ENCODE measurements at places on chromosomes 7 and 10. TPM values are rescaled to one million over a fixed set of nuclear protein-coding genes. Genes with fewer than 3 reads are reported as not detected.

DNA sequence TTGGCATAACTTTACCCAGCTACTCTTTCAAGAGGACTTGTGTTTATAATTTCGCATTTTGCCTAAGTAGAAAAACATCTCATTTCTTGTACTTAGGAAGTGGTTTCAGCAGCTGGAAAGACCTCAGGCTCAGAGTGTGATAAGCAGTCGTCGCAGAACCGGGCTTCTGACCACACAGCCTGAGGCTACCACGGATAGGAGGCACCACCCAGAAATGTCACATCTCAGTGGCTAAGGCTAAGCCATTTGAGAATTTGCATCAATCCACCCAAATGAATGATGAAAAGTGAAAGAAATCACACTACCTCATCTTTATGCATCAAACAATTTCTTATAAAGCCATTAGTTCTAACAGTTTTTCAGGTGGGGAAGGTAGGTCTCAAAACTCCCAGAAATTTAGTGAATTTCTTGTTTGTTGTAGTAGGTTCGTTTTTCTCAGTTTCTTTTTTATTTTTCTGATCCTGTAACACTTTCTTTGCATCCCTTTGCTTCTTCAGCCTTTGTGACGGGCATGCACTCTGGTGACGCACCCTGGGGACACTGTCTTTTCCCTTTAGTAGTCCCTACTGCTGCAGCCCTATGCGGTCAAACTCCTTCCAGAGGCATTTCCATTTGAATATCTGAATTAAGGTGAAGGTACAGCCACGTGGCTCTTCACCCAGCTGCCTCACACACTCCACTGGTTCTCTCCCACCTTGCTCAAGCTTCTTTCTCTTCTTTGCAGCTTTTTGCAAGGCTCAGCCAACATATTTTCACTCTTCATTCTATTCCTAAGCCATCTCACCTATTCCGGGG, 68.5 kb downstream of the MAP3K8 start:
- H3K27ac ChIP-seq, result peak overlapping the region; percentile 81
- peaks cover 45% of the 10 kb centered on the region for H3K4me1 ChIP-seq
- H3K36me3 ChIP-seq, result no peaks in the 10 kb centered on the region
- H3K27me3 ChIP-seq, result no peaks in the 10 kb centered on the region
- peak overlapping the region; percentile 29 for H3K4me3 ChIP-seq

The GPC2 gene
- total RNA-seq, result 3.9 TPM

- H3K27me3 ChIP-seq, result no peaks in the 10 kb centered on the region
- no peak overlapping the region for H3K4me3 ChIP-seq
- no peak overlapping the region for H3K27ac ChIP-seq
- DNase-seq, result no peak
These were observed 49.1 kb downstream of the SLC37A3 start for GRCh38 chr7:140349144-140349771.

The VPS37D gene
- 0.21 TPM for total RNA-seq

The CDNF gene
- total RNA-seq, result 1.0 TPM

The ZNF862 gene
- total RNA-seq, result 7.8 TPM

DNA sequence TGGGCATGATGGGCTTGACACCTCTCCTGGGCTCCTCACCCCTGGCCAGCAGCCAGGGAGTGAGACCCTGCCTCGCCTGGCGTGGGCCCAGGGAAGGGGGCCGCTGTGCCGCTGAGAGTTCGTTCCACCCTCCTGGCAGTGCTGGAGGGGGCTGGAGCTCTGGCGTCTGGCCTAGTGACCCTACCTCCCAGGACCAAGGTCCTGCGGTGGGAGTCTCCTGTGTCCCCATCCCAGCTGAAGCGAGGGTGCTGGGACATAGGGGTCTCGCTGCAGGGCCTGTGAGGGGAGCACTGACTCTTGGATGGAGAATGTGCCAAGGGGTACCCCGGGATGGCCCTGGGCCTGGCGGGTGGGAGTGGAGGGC, 1.2 kb downstream of the GTF2IRD1 start:
- H3K36me3 ChIP-seq, result no peaks in the 10 kb centered on the region
- H3K4me1 ChIP-seq, result peaks cover 5% of the 10 kb centered on the region
- DNase-seq, result no peak
- no peak overlapping the region for H3K4me3 ChIP-seq
- no peaks in the 10 kb centered on the region for H3K27me3 ChIP-seq

GRCh38 chr7:44244282-44244681, 43.5 kb downstream of the YKT6 start:
- H3K36me3 ChIP-seq, result no peaks in the 10 kb centered on the region
- H3K27ac ChIP-seq, result no peak overlapping the region
- no peak for DNase-seq

DNA sequence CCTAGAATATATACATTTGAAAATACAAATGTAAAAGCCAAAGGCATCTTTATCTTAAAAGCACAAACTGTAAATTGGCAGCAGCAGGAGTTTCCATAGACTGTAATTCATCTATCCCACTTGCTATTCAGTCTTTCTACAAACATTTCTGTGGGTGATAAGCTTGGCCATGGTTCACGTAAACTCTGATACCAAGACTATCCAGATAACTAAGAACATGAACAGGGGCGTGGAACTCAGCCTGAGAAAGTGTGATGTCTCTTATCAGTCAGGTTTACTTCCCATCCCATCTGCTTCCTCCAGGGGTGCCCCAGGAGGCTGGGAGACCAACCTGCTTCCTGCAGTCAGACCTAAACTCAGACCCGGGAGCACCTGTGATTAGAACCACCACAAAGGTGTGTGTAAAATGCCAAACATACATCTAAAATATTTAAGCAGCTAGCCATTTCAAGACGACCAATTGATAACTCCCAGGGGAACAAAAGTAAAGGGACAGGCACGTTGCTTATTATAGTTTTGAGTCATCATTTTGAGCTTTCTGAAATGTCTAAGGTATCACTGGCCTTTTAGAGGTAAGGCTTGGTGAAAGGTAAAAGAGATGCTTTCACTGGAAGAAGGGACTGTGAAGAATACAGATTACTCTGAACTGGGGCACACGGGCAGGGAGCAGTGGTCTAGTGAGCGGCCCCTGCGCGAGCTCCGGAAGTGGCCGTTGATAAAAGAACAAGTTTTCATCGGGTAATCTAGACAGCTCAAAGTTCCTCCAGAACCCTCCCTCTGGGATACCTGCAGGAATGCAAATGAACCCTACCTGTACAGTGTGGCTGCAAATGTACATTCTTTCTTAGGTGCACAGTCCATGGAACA, 51.5 kb downstream of the RSU1 start:
- no peak overlapping the region for H3K4me3 ChIP-seq
- peaks cover 10% of the 10 kb centered on the region for H3K4me1 ChIP-seq
- no peak overlapping the region for H3K27ac ChIP-seq
- H3K36me3 ChIP-seq, result no peaks in the 10 kb centered on the region
